Lung (tissue), 17 donors: ENCODE measurements at places on chromosomes 1 and 21. TPM values are rescaled to one million over a fixed set of nuclear protein-coding genes. Genes with fewer than 3 reads are reported as not detected.

Gene IGSF21
- 2.6 TPM for total RNA-seq

Gene OVAAL
- total RNA-seq: not detected

Gene GCSAML
- total RNA-seq: 1.4 TPM

Gene ARHGAP30
- total RNA-seq: 10.5 TPM

Gene KRTAP10-5
- total RNA-seq: not detected

Gene OR2T35
- not detected for total RNA-seq

Gene KRTAP7-1
- total RNA-seq: not detected

Gene PCP4
- not detected for total RNA-seq

Gene CNKSR1
- 29.9 TPM for total RNA-seq

- no peak for DNase-seq
Measured at GRCh38 chr1:53345996-53346813, 18.3 kb upstream of the LRP8 start.

GRCh38 chr1:81304187-81304586 lies 496.5 kb upstream of the ADGRL2 start:
- no peak for DNase-seq

- DNase-seq: no peak
Measured at GRCh38 chr21:46538851-46539666, 65.8 kb downstream of the S100B start.

DNA sequence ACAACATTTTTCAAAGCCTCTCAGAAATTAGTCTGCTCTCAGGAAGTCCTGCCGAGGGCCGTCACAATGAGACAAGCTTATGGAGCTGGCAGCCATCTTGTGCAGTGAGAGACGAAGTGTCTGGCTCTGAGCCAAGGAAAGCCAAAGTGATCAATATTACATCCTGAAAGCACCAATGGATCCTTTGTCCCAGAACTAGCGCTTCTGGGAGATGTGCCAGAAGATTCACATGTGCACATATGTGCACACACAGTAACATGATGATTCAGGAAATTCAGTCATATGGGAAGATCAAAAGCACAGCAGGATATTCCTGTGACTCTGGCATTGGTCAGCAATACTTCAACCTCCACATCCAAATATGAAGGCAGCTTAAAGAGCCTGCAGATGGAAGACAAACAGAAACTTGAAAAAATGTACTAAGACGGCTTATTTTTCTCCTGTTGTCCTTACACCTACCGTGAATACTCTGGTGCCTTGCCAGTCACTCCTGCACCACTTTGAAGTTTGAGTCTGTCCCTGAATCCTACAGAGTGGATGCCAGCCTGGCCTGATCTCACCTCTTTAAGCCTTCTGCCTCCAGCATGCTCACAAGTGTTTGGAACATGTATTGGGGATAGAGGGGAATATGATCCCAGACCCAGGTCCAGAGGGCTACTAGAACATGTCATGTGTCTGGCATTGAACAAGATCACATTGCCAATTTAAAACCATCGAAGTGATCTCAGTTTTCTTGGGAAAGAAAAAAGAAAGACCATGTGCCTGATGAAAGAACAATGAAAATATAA lies 44.5 kb upstream of the PRRX1 start:
- no peak for DNase-seq

GRCh38 chr1:201009962-201010645 lies 13.4 kb downstream of the KIF21B start:
- no peak for DNase-seq

DNA sequence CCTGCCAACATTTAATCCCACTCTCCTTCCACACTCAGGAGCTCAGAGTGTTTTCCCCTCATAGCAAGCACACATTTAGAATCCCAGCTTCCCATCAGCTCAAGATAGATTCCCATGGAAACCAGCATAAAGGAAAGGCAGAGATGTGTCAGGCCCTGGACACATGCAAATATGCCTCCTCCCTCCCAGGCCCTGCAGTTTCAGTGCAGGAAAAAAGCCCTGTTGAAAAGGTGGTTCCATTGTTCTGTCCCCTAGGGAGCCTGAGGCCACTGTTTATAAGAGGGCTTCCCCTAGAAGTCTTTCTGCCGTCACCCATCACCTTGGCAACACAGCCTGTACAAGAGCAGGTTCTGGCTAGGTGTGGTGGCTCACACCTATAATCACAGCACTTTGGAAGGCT lies 3.6 kb downstream of the CACNA1S start:
- no peak for DNase-seq

- no peak for DNase-seq
Measured at GRCh38 chr1:237568955-237569354, 321.8 kb downstream of the ZP4 start.

GRCh38 chr1:64624218-64624713 lies 120.6 kb upstream of the RAVER2 start:
- DNase-seq: no peak

DNA sequence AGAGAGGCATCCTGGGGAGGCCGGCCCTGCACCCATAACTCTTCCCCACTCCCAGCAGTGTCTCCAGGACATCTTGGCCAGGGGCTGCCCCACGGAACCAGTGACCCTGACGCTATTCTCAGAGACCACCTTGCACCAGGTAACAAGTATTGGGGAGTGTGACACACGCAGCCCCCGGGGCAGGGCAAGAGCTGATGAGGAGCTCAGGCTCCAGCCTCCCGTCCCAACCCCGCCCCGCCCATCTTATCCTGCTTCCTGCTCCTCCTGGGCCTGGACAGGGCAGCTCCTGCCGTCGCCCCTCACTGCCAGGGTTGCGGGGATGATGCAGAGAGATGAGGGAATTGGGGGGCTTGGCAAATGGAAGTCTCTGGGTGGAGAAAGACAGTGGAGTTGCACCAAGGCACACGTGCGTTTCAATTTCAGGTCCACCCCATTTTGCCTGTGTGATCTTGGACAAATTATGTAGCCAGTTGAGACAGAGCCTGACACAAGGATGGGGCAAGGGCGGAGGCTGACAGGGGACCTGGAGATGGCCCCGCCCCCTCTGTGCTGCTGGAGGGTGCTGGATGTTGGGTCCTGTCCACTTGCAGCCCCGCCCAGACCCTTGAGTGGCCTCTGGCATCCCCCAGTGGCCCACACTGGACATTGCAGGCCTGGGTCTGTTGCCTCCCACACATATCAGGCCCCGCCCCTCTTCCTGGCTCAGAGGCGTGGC lies 10.7 kb downstream of the CLCNKA start:
- DNase-seq: peak; percentile 87

GRCh38 chr1:153643100-153643499 lies 9.2 kb downstream of the CHTOP start:
- DNase-seq: no peak

DNA sequence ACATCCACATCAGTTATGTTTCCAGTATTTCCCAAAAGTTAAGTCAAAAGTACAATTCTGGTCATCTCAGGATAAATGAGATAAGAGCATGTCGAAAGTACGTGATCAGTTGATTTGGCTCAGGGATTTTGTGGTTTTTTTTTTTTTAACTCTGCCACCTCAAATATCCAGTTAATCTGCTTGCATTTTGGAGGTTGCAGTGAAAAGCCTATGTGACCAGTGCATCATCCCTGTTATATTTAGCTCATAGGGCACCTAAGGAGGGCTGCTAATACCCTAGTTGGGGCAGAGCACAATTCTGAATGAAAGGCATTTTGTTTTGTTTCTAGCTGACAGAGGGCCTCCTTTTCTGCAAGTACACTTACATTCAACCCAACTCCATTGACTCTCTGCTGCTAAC lies 31.7 kb upstream of the RGS16 start:
- DNase-seq: no peak

DNA sequence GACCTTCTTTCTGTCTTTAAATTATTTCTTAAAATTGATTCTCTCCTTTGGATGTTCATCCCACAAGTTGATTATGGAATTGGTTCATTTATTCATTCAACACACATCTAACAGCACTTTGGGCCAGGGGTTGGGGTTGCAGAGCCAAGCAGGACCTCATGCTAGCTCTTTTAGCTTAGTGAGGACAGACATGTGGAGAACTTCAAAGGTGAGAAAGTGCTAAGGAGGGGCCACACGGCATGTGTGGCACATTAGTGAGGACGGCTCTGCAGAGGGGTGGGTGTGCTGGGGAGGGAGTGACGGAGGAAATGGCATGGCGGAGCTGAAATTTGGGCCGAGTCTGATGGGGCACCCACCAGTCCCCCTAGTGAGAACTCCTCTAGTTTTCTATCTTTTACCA lies 32.5 kb upstream of the VASH2 start:
- no peak for DNase-seq

DNA sequence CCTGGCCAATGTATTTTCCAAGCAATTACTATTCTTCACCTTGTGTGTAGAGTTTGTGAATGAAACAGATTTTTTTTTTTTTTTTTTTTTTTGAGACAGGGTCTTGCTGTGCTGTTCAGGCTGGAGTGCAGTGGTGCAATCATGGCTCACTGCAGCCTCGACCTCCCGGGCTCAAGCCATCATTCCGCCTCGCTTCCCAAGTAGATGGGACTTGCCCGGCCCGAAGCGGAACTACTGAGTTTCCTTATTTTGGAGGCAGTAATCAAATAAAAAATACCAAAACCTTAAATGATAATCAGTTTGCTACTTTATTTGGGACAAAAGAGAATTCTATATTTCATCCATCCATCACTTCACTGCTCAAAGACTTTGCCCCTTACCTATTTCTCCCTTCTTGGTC lies 704 bp upstream of the BTBD8 start:
- no peak for DNase-seq

DNA sequence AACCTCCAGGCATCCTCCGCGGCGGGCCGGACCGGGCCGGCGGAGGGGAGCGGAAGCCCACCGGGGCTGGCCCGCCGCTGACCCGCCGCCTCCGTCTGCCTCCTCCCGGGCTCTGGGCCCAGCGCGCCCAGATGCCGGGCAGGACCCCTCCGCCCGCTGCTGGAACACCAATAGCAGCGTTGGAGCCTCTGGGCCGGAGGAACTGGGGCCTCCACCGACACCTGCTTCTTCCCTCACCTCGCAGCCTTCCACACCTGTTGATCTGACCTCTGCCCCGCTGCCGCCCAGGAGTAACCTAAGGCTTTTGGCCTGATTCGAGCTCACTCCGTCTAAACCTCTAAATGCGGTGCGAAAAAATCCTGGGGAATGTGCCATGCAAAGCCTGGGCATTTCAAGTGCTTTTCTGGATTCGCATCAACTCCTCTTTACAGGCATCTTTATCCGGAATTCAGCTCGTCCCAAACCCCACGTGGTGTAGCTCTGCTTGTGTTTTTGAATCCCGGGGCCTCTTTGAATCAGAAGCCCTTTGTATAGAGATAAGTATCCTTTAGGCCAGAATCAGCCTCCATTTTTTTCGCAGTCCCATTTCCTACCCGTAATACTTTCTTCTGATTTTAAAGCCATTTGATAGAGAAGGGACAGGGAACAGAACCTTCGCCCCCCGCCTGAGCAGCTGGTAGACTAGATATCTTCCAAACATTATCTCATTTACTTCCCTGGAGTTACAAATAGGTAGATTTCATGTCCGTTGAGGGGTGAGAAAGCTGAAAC lies 680 bp upstream of the CNN3 start:
- no peak for DNase-seq

DNA sequence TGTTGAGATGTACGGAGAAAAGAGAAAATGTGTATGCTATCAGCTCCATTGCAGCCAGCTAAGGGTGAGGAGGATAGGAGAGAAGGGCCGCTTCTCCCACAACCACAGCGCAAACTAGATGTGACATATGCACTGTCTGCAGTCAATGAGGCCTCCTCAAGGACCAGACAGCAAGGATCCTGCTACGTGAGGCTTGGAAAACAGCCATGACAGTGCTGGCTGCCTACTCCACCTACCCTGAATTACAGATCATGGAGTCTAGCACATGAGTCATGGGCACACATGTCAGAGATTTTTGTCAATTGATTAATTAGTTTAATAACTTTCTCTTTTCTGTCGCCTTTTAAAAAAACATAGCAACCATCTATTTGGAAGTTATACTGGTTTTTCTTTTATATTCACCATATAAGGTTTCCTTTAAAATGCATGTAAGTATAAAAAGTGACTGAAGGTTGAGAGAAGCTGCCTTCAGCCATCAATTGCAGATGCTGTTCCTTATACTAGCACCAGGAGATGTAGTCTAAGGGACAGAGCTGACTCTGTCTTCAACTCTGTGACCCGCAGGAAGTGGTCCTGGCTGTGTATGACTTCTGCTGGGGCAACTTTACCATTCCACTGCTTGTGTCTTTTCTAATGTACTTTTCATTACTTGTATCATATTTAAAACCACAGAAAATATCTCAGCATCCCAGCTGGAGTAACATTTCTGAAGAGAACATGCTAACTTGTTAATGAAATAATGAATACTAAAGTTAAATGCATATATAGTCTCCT lies 3.1 kb downstream of the VPS26C start:
- no peak for DNase-seq

DNA sequence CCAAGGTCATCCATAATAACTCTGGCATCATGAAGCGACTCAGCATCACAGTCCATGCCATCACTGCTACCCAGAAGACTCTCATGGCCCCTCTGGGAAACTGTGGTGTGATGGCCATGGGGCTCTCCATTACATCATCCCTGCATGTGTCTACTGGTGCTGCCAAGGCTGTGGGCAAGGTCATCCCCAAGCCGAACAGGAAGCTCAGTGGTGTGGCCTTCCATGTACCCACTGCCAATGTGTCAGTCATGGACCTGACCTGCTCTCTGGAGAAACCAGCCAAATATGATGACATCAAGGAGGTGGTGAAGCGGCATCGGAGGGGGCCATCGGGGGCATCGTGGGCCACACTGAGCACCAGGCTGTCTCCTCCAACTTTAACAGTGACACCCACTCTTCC lies 65.1 kb upstream of the ARHGAP29 start:
- DNase-seq: no peak

DNA sequence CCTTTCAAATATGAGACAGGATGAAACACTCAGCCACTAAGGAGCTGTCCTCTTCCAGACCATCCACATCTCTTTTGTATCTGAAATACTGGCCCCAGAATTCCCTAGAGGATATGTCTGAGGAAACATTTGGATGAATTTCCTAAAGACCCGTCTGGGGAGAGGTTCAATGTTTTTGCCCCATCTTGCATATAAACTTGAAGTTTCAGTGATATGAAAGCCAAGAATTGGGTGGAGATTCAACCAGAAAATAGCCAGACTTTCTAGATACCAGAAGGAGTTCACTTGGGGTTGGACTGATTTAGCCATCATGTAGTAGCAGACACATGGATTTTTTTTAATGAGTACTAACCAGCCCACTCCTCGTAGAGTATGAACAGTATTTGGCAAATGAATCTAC lies 182.0 kb downstream of the PLPP3 start:
- DNase-seq: no peak

- DNase-seq: no peak
Measured at GRCh38 chr1:116277840-116278540, 95.1 kb upstream of the ATP1A1 start.

- no peak for DNase-seq
Measured at GRCh38 chr21:41923186-41923585, 30.6 kb downstream of the C2CD2 start.

DNA sequence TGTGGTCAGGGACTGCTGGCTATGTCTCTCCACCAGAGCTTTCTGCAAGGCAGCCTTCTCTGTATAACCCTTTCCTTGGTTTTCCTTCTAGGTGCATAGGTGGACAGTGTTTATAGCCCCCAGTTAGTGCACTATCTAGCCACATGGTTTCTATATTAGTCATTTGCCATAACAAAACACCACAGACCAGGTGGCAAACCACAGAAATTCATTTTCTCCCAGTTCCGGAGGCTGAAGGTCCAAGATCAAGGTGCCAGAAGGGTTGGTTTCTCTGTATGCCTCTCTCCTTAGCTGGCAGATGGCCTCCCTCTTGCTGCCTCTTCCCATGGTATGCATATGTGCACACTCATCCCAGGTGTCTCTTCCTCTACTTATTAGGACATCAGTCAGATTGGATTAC lies 106.4 kb downstream of the KAZN start:
- DNase-seq: no peak

GRCh38 chr1:21449906-21450305 lies 10.0 kb downstream of the NBPF3 start:
- no peak for DNase-seq
